ENCODE measurements at places on chromosomes 7 and 10.

- DNase-seq, result no peak
These were observed 116.2 kb downstream of the LRMDA start for GRCh38 chr10:75547391-75548298.

DNA sequence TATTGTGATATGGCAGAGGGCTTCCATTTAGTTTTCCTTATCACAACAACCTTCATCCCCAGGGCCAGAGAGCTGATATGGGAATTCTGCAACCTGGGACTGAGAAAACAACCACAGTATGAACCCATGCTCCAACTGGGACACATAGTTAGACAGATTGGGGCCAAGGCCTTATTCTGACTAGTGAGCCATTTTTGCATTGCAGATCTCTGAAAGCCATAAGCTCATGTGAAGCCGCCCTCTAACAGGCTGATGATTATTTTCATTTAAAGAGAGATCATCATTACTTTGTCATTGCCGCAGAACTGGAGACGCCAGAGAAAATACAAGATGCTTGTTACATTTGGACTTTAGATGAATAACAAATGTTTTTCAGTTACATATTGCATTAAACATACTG, 791.7 kb upstream of the POM121L12 start:
- no peak for DNase-seq

- no peak for DNase-seq
These were observed 1324.5 kb downstream of the XPNPEP1 start for GRCh38 chr10:108598831-108599230.

DNA sequence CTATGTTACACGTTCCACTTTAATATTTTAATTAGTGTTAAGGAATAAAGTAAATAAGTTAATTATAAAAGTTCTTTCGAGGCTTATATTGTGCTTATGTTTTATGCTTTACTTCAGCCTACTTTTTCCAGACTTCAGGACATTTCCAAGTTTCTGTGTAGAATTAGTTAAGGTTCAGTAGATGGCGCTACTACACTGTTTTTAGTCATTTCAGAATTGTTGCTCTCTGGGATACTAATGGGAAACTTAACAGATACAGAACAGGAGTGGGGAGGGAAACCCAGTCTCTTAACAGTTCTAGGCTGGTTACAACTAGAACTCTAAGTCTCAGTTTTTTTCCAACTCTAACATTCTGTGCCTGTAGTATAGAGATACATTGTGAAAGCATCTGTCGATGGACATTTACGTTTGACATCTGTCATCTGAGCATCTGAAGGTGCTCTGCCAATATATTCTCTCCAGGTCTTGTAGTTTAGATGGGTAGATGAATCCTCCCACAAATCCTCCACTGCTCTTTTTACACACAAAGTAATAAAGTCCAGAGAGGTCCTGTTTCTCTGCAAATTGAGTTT, 56.8 kb upstream of the FAM171A1 start:
- no peak for DNase-seq

- DNase-seq, result no peak
These were observed 358.8 kb downstream of the LRRTM3 start for GRCh38 chr10:67284589-67284988.

DNA sequence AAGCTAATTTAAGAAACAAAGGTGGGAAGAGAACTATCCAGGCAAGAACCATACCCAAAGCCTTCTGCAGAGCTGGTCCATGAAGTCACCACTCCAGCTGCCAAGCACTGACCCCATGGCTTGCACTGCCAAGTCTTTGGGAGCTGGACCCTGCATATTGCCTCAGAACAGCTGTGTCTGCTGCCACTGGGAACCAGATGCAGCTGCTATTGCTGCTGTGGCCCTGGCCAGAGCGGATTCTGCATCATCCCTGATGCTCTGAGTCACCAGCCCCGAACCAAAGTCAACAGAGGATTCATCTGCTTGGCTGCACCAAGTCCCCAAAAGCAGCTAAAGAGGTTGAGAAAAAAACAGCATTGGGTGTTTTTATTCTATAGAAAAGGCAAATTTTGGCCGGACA, 39.2 kb upstream of the GSAP start:
- DNase-seq, result no peak
